Gastrocnemius medialis (tissue), 4 donors: ENCODE measurements at places on chromosomes 2 and 18. TPM values are rescaled to one million over a fixed set of nuclear protein-coding genes. Genes with fewer than 3 reads are reported as not detected.

GRCh38 chr2:51553476-51553875 lies 521.5 kb upstream of the NRXN1 start:
- H3K36me3 ChIP-seq, result no peaks in the 10 kb centered on the region
- H3K4me1 ChIP-seq, result no peaks in the 10 kb centered on the region
- H3K4me3 ChIP-seq, result no peak overlapping the region
- H3K27me3 ChIP-seq, result no peaks in the 10 kb centered on the region
- H3K27ac ChIP-seq, result no peak overlapping the region
- DNase-seq, result no peak

CBLN2 gene
- not detected for total RNA-seq

CTIF gene
- total RNA-seq, result 20.2 TPM

- H3K27me3 ChIP-seq, result no peaks in the 10 kb centered on the region
- no peak overlapping the region for H3K4me3 ChIP-seq
- H3K4me1 ChIP-seq, result peaks cover 20% of the 10 kb centered on the region
- DNase-seq, result no peak
- no peak overlapping the region for H3K27ac ChIP-seq
- H3K36me3 ChIP-seq, result no peaks in the 10 kb centered on the region
Measured at GRCh38 chr18:27600245-27600644, 415.1 kb upstream of the CHST9 start.

- no peaks in the 10 kb centered on the region for H3K36me3 ChIP-seq
- no peaks in the 10 kb centered on the region for H3K27me3 ChIP-seq
- H3K4me1 ChIP-seq, result peaks cover 9% of the 10 kb centered on the region
- no peak overlapping the region for H3K27ac ChIP-seq
- DNase-seq, result no peak
- no peak overlapping the region for H3K4me3 ChIP-seq
Measured at GRCh38 chr18:46338766-46339165, 234.6 kb downstream of the HAUS1 start.

CRYBA2 gene
- total RNA-seq, result not detected

GRCh38 chr2:85803704-85804425 lies 50.1 kb downstream of the ATOH8 start:
- no peak for DNase-seq
- H3K27me3 ChIP-seq, result no peaks in the 10 kb centered on the region
- H3K36me3 ChIP-seq, result no peaks in the 10 kb centered on the region
- H3K4me3 ChIP-seq, result no peak overlapping the region
- H3K27ac ChIP-seq, result no peak overlapping the region

- no peaks in the 10 kb centered on the region for H3K36me3 ChIP-seq
- no peak for DNase-seq
- H3K27ac ChIP-seq, result peak overlapping the region; percentile 90
- no peak overlapping the region for H3K4me3 ChIP-seq
Measured at GRCh38 chr2:118837067-118837466, 10.4 kb downstream of the EN1 start.

DNA sequence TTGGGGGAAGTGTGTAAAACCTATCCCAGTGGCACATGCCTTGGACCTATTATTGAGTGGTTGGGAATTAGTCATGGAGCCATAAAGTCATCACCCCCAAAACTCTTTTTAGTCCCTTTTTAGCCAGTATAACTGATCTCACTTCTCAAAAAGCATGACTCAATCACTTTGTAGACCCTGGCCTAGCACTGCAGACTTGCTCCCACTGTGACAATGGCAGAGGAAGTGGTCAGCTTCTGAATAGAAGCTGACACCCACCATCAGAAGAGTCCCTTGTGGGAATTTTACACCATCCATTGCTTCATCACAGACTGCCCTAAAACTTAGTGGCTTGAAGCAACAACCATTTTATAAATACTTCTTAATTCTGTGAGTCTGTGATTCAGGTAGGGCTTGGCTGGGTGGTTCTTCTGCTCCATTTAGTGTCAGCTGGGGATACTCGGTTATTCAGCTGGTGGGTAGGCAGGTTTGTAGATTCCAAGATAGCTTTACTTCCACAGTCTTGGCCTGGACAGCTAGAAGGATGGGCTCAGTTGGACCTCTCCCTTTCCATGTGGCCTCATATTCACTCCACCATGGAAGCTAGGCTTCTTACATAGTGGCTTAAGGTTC lies 10.8 kb upstream of the ITGA6 start:
- no peaks in the 10 kb centered on the region for H3K36me3 ChIP-seq
- no peak overlapping the region for H3K4me3 ChIP-seq
- no peaks in the 10 kb centered on the region for H3K4me1 ChIP-seq
- H3K27me3 ChIP-seq, result peaks cover under 1% of the 10 kb centered on the region

GRCh38 chr18:11887328-11888128 lies 20.6 kb downstream of the MPPE1 start:
- H3K4me3 ChIP-seq, result no peak overlapping the region
- H3K36me3 ChIP-seq, result no peaks in the 10 kb centered on the region
- no peak overlapping the region for H3K27ac ChIP-seq

- H3K4me3 ChIP-seq, result no peak overlapping the region
- H3K36me3 ChIP-seq, result no peaks in the 10 kb centered on the region
- DNase-seq, result no peak
- peaks cover 12% of the 10 kb centered on the region for H3K4me1 ChIP-seq
Measured at GRCh38 chr2:237352279-237352845, 61.6 kb downstream of the COL6A3 start.

DNA sequence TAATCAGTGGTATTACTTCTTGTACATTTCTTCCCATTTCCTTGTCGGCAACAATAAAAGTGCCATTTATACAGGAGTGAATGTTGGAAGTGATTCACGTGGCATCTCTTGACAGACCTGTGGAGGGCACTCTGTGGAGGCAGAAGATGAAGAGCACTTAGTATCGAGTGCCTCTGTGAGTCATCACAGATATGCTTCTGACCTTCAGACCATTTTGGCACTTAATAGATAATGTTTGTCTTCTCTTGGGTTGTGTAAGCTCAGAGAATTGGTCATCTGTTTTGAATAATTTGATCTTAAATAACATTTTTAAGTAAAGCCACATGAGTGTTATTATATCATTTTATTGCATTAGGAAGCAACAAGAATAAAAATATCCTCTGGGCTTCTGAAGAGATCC lies 305.5 kb downstream of the PTPRM start:
- no peak overlapping the region for H3K4me3 ChIP-seq
- peaks cover 40% of the 10 kb centered on the region for H3K4me1 ChIP-seq
- H3K36me3 ChIP-seq, result no peaks in the 10 kb centered on the region
- peak; percentile 37 for DNase-seq
- H3K27me3 ChIP-seq, result no peaks in the 10 kb centered on the region

DNA sequence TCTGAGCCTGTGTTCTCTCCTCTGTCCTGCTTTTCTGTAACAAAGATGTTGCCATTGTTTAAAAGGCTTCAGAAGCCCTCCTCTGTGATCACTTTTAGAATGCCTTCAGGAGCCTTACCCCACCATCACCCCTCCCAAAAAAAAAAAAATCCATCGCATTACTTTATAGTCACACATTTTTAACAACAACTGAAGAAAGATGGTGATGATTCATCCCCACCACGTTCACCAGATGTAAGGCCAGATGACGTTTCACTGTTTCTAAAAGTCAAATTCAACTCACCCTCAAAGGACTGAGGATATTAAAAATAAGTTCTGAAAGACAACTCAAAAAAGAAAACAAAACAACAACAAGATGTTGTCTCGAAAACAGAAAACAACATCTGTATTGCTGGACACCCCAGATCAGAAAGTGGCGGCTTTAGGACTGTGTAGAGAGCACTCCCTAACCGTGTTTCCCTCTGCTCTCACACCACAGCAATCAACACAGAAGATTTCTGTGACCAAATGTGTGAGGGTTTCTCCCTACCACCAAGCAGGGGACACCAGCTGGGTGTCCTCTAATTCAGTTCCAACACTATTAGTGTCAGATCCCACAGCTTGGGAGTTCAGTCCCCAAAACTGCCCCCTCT lies 61.9 kb upstream of the CREB1 start:
- no peak for DNase-seq
- H3K27me3 ChIP-seq, result no peaks in the 10 kb centered on the region
- no peak overlapping the region for H3K27ac ChIP-seq

DNA sequence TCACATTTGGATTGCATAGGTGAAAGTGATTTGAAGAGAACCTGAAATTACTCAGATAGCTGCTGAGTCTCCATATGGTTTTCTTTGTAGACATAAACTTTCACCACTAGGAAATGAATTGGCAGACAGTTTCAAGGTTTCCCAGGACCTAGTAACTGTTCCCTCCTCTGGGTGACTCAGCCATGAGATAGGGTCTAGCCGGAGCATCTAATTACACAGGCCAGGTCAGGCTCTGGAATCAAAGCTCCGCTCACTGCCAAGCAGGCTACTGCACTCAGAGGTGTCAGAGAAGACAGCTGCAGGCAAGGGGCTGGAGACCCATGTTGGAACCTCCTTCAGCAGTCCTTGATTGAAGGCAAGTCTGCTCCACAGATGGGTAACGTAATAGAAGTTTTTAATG lies 429.2 kb downstream of the TNS1 start:
- H3K27ac ChIP-seq, result no peak overlapping the region
- H3K4me3 ChIP-seq, result no peak overlapping the region

- no peak overlapping the region for H3K4me3 ChIP-seq
- H3K27ac ChIP-seq, result no peak overlapping the region
- no peaks in the 10 kb centered on the region for H3K36me3 ChIP-seq
- H3K4me1 ChIP-seq, result no peaks in the 10 kb centered on the region
- no peak for DNase-seq
Measured at GRCh38 chr2:78351208-78351607, 674.3 kb upstream of the REG3G start.

UGT1A3 gene
- total RNA-seq, result not detected

XIRP2 gene
- 906 TPM for total RNA-seq

DNA sequence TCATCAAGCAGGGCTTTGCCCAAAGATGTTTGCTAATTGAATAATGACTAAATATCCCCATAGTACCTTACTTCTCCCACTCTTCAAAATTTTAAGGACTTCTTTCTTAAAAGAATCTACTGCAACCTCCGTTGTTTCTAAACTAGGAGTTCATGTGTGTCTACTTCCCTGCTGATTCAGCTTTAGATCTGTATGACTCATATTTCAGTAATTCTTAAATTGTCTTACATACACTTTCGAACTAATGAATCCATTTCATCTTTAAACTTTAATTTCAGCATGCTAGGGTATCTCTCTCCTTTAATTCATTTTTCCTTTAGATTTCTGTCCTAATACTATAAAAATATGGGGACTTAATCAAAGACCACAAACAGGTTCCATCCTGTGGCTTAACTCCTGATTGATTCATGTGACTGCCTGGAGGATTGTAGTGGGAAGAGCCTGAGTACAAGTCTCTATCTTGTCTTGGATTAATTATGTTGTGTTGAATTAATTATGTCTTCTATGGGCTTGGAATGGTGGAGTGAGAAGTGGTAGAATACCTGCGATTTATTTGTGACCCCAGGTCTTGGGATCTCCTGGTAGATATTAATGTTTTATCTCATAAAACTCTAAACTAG lies 24.9 kb upstream of the COL5A2 start:
- DNase-seq, result no peak
- H3K27me3 ChIP-seq, result no peaks in the 10 kb centered on the region
- H3K4me3 ChIP-seq, result no peak overlapping the region
- H3K36me3 ChIP-seq, result no peaks in the 10 kb centered on the region
- H3K27ac ChIP-seq, result no peak overlapping the region
